ENCODE measurements at places on chromosomes 4 and X. TPM values are rescaled to one million over a fixed set of nuclear protein-coding genes. Genes with fewer than 3 reads are reported as not detected.

- DNase-seq = no peak
Observed at GRCh38 chr4:30256116-30256832, 463.9 kb upstream of the PCDH7 start.

DNA sequence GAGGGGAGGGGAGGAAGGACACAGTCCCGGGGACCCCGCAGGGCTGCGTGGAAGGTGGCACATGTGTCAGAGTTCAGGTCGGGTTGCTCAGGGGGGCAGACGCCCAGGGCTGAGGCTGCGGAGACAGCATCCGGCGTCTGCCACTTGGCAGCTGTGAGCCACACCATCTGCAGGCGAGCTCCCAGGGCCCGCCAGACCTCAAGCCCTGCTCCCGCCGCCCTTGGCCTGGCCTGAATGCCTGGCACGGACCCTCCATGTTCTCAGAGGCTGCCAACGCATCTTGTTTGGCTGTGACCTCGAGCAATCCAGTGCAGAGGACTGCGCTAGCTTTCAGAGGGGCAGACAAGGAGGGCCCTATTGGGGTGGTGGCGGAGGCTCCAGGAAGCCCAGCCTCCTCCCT, 5.1 kb downstream of the BGN start:
- DNase-seq = no peak

DNA sequence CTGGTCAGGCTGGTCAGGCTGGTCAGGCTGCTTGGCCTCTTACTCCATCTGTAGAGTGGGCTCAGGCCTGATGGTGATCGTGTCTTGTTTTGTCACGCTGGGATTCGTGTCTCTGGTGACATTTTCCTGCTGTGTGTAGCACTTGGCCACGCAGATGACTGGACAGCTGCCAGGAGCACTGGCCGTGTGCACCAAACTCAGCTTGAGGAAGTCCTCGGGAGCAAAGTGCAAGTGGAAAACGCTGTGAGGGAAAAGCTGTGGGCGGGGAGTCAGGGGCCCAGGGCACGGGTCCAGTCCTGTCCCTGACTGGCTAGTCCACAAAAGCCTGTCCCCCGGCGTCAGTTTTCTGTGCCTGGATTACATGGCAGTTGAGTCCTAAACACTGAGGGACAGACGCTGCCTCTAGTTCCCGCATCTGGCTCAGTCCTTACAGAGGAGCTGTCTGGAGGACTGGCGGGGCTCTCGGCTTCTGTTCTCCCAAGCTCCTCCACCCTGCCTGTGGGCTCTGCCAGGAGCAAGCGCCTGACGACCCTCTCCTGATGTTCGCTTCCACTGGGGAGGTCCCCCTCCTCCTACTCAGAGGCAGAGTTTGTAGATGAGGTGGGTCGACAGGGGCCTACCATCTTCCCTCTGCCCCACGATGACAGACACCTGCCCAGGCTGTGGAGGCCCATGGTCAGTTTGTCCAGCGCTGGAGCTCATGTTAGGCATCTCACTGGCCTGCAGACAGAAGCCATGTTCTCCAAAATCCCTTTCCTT, 35.9 kb upstream of the GRPEL1 start:
- DNase-seq = peak; percentile 86

Gene PLAC1
- not detected for polyA plus RNA-seq

DNA sequence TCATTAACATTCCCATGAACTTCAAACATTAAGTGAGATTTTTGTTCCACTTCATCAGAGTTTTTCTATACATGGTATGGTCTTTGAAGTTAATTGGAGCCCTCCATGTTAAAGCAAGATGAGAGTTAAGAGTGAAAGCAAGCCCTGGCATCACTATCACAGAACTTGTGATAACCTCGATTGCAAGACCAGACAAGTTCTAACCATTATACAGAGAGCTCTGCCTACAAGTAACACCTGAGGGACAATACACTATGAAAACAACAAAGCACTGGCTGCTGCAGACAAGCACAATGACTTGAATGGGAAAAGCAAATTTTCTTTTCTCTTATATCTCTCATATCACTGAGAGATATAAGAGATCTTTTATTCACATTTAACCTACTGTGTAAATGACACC, 126.6 kb upstream of the GYPA start:
- no peak for DNase-seq
